Fibroblast of villous mesenchyme (primary cell): ENCODE measurements at places on chromosomes 5 and 9. TPM values are rescaled to one million over a fixed set of nuclear protein-coding genes. Genes with fewer than 3 reads are reported as not detected.

DNA sequence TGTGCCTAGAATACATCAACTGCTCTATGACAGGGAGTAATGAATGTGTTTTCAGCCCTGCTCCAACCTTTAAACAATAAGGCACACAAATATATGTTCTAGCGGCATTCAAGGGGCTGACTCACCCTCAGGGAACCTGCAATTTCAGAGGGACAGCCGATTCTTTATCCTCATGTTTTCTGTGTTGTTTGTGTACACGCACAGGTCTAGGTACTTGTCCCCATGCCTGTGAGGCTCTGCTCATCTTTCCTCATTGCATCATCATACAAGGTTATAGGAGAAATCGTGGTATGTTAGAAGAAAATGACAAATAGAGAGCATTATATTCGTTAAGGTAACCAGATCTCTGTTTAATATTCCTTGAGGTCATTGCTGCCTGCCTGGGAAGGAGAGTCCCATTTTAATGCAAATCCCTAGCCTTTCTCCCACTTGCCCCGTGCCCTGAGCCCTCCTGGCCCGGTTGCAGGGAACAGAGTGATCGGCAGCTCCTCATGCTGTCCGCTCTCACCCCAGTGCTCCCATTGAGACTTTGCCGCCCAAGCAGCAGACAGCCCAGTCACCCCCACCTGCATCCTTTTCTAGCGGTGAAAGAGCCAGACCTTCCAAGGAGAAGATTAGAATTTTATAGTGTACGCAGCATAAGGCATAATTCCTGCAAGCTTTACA lies 14.6 kb downstream of the MAP1B start:
- DNase-seq, result no peak

DNA sequence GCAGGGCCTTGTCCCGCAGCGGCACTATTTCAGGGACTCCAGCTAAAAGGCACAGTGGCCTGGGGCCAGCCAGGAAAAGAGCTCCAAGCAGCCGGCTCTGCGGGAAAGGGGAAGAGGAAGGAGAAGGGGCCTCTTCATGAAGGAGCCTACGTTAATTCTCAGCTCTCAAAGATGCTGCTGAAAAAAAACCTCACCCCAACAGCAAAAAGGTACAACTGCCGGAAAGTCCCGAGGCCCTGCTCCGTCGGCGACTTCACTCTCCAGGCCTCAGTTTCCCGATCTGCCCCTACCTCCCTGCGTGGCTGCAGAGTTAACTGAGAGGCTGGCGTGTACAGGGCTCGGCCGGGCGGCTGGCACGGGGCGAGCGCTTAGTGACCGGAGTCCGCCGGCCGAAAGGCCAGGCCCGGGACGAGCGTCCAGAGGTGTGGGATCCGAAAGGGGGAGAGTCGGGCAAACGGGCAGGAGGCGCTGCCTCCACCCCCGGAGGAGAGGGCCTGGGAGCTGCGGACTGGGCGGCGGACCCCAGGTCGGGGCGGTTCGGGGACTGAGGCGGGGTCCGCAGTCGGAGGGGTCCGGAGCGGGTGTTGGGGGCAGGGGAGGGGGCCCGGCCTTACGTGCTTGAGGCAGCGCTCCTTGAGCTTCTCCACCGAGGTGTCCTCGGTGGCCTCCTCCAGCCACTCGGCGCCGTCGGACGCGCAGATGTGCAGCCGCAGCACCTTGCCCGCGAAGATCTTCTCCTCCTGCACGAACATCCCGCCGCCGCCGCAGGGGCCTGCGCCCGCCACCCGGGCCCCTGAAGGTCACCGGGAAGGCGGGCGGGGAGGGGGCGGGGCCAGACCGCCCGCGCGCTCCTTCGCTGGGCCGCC lies 529 bp downstream of the UBAC1 start:
- DNase-seq, result peak; percentile 22

GRCh38 chr5:62538017-62538942 lies 40.3 kb upstream of the LRRC70 start:
- peak; percentile 91 for DNase-seq

The MZB1 gene
- under 0.01 and 0.43 TPM in 2 replicates for total RNA-seq

DNA sequence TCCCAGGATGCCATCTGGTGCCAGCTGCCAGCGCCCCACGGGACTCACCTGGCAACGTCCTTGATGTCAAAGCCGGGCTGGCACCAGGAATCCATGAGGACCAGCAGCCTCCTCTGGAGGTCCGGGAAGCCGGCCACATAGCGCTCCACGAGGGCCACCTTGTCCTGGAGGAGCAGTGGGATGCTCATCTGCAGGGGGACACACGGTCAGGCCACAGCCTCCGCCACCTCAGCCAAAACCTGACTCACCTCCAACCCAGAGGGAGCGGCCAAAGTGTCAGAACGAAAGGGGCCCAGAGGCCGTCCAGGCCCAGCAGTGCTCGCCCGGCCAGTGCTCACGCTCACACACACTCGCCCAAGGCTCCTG lies 56.5 kb downstream of the EXD3 start:
- DNase-seq, result no peak

The TXNDC8 gene
- not detected in 2 replicates for total RNA-seq

- DNase-seq, result no peak
Observed at GRCh38 chr9:71729816-71730526, 38.3 kb downstream of the CEMIP2 start.

The CYSTM1 gene
- total RNA-seq, result 9.5 and 15.8 TPM in 2 replicates

DNA sequence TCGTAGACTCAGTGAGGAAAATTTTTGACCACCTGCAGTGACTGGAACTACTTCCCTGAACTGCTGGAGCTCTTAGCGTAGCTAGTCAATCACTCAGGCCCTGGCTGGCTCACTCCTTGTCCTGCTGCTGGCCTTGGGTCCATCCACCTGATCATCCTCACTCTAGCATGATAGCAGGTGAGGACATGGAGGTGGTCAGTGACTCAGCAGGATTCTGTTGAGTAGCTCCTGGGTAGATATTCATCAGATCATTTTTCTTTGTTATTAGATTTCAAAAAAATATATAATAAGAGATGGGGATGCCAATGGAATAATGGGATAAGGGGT lies 25.0 kb upstream of the SEMA4D start:
- no peak for DNase-seq

DNA sequence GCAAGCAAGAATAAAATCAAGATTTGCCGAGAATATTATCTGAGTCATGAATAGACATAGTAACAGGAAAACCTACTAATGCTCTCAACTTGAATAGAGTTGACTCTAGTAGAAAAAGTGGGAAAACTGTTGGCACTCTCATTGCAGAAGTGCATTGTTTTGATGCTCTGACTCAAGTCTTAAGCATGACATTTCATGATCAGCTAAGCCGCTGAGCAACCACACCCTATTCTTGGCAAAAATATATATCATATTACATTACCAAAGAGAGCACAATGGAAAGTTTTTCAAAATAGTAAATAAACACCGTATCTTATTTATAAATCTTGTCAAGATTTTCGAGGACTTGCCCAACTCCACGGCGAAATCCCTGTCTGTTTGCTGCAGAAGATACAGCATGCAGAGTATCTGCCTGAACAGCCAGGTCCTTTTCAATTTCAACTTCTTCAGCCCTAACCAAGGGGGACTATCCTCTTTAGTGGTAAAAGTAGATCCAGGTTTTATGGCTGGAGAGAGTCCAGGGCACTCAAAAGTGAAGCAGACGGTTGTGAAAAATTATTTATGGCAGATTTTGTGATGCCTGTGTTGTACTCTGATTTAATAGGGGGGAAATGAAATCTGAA lies 13.9 kb upstream of the ADAMTSL1 start:
- peak; percentile 78 for DNase-seq

GRCh38 chr9:14212697-14213420 lies 101.1 kb downstream of the NFIB start:
- no peak for DNase-seq

GRCh38 chr5:165863239-165863638 lies 2357.8 kb downstream of the MAT2B start:
- DNase-seq, result no peak

GRCh38 chr5:168898247-168898911 lies 319.2 kb upstream of the PANK3 start:
- no peak for DNase-seq

GRCh38 chr5:7742241-7742656 lies 108.7 kb downstream of the CFAP90 start:
- DNase-seq, result no peak

The ANKRD20A1 gene
- not detected in 2 replicates for total RNA-seq
